Fibroblast of lung (primary cell): ENCODE measurements at places on chromosomes 6 and 20. TPM values are rescaled to one million over a fixed set of nuclear protein-coding genes. Genes with fewer than 3 reads are reported as not detected.

- no peak for DNase-seq
- H3K27ac ChIP-seq, result no peak overlapping the region
- no peak overlapping the region for H3K4me3 ChIP-seq
- H3K27me3 ChIP-seq, result no peaks in the 10 kb centered on the region
These were observed 479.7 kb upstream of the MARCKS start for GRCh38 chr6:113377362-113377942.

DNA sequence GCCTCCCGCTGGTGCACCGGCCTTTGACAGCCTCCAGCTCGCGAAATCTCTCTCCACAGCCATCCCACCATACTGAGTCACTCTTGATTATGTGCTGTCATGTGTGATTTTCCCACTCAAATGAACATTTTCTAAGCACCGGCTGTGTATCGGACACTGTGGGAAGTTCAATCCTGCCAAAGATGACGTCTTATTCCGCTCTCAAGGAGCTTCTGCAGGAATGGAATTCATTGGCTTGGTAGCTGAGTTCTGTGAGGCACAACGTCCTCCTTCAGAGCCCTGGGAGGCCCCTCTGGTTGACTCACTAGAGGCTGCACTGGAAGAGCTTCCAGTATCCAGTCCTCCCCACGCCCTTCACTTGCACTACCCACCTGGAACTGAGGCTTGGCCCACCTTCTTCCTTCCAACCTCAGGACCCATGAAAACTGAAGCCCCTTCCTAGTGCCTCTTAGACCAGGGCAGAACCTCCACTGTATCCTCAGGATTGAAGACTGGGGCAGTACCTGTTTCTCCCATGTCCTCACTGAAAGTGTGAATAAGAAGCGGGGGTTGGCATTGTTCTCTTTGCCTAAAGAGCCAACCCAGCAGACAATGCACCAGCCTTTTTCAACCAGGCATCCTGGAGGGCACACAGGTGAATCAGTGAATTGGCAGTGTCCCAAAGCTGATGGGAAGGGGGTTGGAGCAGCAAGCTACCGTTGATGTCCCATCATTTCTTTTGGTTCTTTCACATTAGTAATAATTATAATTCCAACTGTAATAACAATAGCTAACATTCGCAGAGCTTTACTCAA lies 1.7 kb downstream of the UNC5CL start:
- H3K27ac ChIP-seq, result no peak overlapping the region
- no peak overlapping the region for H3K4me3 ChIP-seq
- DNase-seq, result no peak
- no peaks in the 10 kb centered on the region for H3K4me1 ChIP-seq

GRCh38 chr6:41088451-41088850 lies 15.7 kb downstream of the NFYA start:
- peak; percentile 45 for DNase-seq
- H3K27ac ChIP-seq, result no peak overlapping the region
- no peaks in the 10 kb centered on the region for H3K27me3 ChIP-seq
- H3K4me1 ChIP-seq, result no peaks in the 10 kb centered on the region
- H3K4me3 ChIP-seq, result no peak overlapping the region

DNA sequence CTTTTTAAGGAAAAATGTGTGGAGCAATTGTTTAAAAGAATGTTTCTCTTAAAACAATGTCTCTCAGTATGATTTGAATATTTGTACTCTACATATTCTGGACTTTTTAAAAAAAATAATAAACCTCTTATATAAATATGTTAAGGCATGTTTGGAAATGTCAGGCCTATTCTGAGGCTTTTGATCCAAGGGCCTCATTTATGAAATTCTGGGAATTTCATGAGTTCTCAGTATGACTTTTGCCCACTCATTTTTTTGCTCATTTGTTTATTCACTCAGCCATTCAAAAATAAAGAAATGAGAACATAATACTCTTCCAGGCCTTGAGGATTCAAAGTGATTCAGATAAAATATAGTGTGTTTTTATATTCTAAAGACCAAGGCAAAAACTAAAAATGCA lies 60.4 kb downstream of the DOK5 start:
- H3K27ac ChIP-seq, result no peak overlapping the region
- peak; percentile 11 for DNase-seq
- no peaks in the 10 kb centered on the region for H3K4me1 ChIP-seq
- no peaks in the 10 kb centered on the region for H3K27me3 ChIP-seq
- H3K4me3 ChIP-seq, result no peak overlapping the region

DNA sequence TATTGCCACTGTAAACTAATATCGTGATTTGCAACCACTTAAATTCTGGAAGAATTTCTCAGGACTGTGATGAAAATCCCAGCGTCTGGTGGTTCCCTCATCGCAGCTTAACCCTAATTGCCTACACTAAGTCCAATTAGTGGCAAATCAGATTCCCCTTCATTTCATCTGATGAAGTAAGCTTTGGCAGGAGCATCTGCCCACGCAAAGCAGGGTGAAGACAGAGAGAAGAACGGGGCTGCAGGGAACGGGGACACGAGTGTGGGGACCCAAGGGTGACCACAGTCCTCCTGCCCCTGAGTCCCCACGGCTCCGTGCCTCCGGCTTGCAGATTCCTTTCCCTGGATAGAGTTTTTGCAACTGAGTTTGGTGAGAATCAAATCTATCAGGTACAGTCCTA lies 159.5 kb downstream of the LY86 start:
- H3K4me1 ChIP-seq, result peaks cover 25% of the 10 kb centered on the region
- no peaks in the 10 kb centered on the region for H3K36me3 ChIP-seq
- no peaks in the 10 kb centered on the region for H3K27me3 ChIP-seq
- no peak overlapping the region for H3K27ac ChIP-seq
- H3K4me3 ChIP-seq, result no peak overlapping the region

DNA sequence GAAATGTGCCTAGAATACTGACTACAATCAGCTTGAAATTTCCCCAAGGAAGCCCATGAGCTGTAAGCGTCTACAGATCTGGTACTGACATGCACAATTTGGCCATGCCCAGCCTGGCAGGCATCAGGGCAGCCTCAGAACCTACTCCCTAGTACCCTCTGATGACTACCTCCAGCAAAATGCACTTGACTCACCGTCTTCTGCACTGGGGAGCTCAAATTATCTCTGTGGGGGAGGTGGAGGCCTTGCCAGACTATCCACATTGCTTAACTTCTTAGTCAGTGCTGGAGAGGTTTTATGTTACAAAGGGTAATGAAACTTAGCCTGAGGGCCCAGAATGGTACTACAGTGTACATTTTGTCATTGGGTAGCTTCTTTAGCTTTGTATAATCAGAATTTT lies 126.0 kb upstream of the ADGRF1 start:
- no peak overlapping the region for H3K4me3 ChIP-seq
- H3K27me3 ChIP-seq, result no peaks in the 10 kb centered on the region
- H3K4me1 ChIP-seq, result peaks cover 8% of the 10 kb centered on the region
- DNase-seq, result peak; percentile 96
- H3K27ac ChIP-seq, result peak overlapping the region; percentile 42

FAM83B gene
- total RNA-seq, result under 0.01 TPM in 2 replicates

- no peak for DNase-seq
- no peak overlapping the region for H3K4me3 ChIP-seq
- peaks cover 12% of the 10 kb centered on the region for H3K4me1 ChIP-seq
These were observed 45.2 kb downstream of the UTRN start for GRCh38 chr6:144330017-144330987.

DNA sequence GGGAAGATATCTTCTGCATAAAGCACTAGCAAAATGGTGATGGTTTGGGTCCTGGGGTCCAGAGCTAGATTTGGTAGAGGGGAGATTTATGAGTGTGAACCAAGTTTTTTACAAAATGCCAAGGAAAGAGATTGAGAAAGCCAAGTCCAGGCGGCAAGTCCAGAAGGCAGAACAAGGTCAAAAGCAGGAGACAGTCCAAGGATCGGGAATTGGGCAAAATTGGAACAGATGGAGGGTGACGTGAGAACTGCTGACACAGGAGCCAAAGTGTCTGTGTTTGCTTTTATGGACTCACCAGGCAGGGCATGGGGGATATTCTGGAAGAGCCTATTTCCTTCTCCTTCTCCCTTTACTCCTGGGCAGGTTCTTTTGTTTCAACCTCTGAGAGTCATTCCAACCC lies 4.1 kb downstream of the NHLRC1 start:
- H3K27me3 ChIP-seq, result no peaks in the 10 kb centered on the region
- no peak overlapping the region for H3K27ac ChIP-seq
- no peak overlapping the region for H3K4me3 ChIP-seq
- H3K36me3 ChIP-seq, result no peaks in the 10 kb centered on the region
- H3K4me1 ChIP-seq, result peaks cover 4% of the 10 kb centered on the region

- no peaks in the 10 kb centered on the region for H3K36me3 ChIP-seq
- H3K27ac ChIP-seq, result no peak overlapping the region
- peaks cover 6% of the 10 kb centered on the region for H3K4me1 ChIP-seq
- DNase-seq, result no peak
- no peak overlapping the region for H3K4me3 ChIP-seq
- no peaks in the 10 kb centered on the region for H3K27me3 ChIP-seq
These were observed 181.6 kb downstream of the JARID2 start for GRCh38 chr6:15427331-15428070.

GRCh38 chr20:47735412-47736400 lies 49.6 kb downstream of the SULF2 start:
- no peak overlapping the region for H3K27ac ChIP-seq
- H3K27me3 ChIP-seq, result no peaks in the 10 kb centered on the region
- no peaks in the 10 kb centered on the region for H3K36me3 ChIP-seq
- H3K4me3 ChIP-seq, result no peak overlapping the region
- DNase-seq, result peak; percentile 27
- H3K4me1 ChIP-seq, result no peaks in the 10 kb centered on the region

DNA sequence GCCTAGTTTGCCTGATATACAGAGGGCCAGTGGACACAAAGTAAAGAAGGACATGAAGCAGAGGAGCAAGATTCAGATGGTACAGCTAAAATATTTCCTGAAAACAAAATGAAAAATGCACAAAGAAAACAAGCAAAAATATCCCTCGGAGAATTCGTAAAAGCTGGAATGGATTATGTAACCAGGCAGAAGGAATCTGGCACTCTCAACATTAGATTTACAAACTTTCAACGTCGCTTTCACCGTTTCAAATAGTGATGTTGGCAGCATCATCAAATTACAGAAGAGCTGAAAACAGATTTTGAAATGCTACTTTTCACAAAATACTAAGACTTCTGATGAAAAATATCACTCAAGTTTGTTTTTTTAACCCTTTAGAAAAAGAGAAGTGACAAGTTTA lies 11.7 kb downstream of the SMLR1 start:
- H3K27ac ChIP-seq, result no peak overlapping the region
- no peak overlapping the region for H3K4me3 ChIP-seq
- H3K4me1 ChIP-seq, result peaks cover 2% of the 10 kb centered on the region
- H3K36me3 ChIP-seq, result no peaks in the 10 kb centered on the region

GRCh38 chr20:56187534-56188165 lies 60.9 kb upstream of the MC3R start:
- H3K27ac ChIP-seq, result no peak overlapping the region
- no peak overlapping the region for H3K4me3 ChIP-seq
- H3K36me3 ChIP-seq, result no peaks in the 10 kb centered on the region
- DNase-seq, result no peak
- H3K27me3 ChIP-seq, result no peaks in the 10 kb centered on the region

DNA sequence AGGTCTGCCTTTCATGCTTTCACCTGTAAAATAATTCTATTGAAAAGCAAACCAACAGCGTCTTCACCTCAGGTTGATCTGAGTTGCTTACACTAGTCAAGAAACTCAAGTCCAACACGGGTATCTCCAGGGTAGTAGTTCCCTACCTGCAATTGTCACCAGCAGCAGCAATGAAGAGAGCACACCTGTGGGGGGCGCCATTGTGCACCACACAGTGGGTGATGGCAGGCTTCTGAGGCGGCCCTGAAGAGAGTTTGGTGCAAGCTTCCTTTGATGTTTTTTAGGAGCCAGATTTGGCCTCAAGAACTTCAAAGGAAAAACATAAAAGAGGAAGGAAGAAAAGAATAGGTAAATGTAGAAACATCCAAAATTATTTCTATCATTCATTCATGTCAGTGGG lies 45.1 kb downstream of the KIAA0319 start:
- no peak for DNase-seq
- no peaks in the 10 kb centered on the region for H3K4me1 ChIP-seq
- no peaks in the 10 kb centered on the region for H3K27me3 ChIP-seq
- H3K4me3 ChIP-seq, result no peak overlapping the region

TUBB2B gene
- 3.8 and 5.1 TPM in 2 replicates for total RNA-seq

GRCh38 chr6:41190791-41191190 lies 10.2 kb downstream of the TREML2 start:
- no peak overlapping the region for H3K27ac ChIP-seq
- DNase-seq, result no peak
- no peaks in the 10 kb centered on the region for H3K4me1 ChIP-seq
- H3K27me3 ChIP-seq, result no peaks in the 10 kb centered on the region

GRCh38 chr6:149854532-149854931 lies 9.6 kb downstream of the LRP11 start:
- H3K4me3 ChIP-seq, result no peak overlapping the region
- H3K4me1 ChIP-seq, result peaks cover 24% of the 10 kb centered on the region
- DNase-seq, result peak; percentile 44
- peaks cover 2% of the 10 kb centered on the region for H3K36me3 ChIP-seq
- peak overlapping the region; percentile 86 for H3K27ac ChIP-seq

NKAPL gene
- 2.8 and 3.3 TPM in 2 replicates for total RNA-seq

THBS2 gene
- 269 and 473 TPM in 2 replicates for total RNA-seq

- H3K36me3 ChIP-seq, result no peaks in the 10 kb centered on the region
- no peak overlapping the region for H3K27ac ChIP-seq
- no peaks in the 10 kb centered on the region for H3K27me3 ChIP-seq
- no peak for DNase-seq
- H3K4me1 ChIP-seq, result peaks cover 15% of the 10 kb centered on the region
- no peak overlapping the region for H3K4me3 ChIP-seq
These were observed 6.8 kb upstream of the COMMD7 start for GRCh38 chr20:32749914-32750637.

DNA sequence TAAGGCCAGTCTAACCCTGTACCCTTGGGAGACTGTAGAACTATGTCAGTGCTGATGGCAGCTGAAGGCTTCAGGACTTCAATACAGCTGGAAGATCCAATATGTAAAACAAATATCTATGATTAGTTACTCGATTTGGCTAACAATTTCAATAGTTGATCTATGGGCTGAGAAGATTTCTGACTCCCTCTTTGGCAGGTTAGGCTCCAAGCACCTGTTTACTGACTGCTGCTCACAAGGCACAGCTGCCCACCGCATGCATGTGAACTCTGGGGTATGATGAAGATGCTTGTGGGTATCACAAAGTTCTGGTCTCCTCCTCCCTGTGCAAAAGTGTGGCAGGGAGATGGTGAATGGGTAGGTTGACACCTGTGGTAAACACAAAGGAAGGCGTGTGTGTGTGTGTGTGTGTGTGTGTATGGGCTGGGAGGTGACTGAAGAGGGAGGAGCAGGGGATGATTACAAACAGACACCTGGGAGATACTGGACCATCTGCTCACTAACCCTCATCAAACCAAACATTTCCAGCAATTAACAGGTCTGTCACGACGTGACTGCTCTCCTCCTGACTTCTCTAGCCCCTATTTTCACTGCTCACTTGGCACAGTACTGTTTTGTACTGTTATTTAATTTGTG lies 18.1 kb downstream of the ELMO2 start:
- H3K36me3 ChIP-seq, result peaks cover 14% of the 10 kb centered on the region
- H3K27ac ChIP-seq, result no peak overlapping the region
- no peaks in the 10 kb centered on the region for H3K4me1 ChIP-seq
